ENCODE measurements at places on chromosomes 4 and X. TPM values are rescaled to one million over a fixed set of nuclear protein-coding genes. Genes with fewer than 3 reads are reported as not detected.

The TSR2 gene
- total RNA-seq, result 12.2 TPM

The IBSP gene
- not detected for total RNA-seq

The CTAG1B gene
- total RNA-seq, result not detected

The C4orf51 gene
- total RNA-seq, result not detected

The HADH gene
- total RNA-seq, result 14.1 TPM

The ING2 gene
- 21.2 TPM for total RNA-seq

The NUDT6 gene
- 8.5 TPM for total RNA-seq

The PGRMC1 gene
- total RNA-seq, result 38.3 TPM

The MAGEB2 gene
- not detected for total RNA-seq

The SLC7A11 gene
- total RNA-seq, result 21.8 TPM

Measured in fibroblast of the aortic adventitia (primary cell).